Head of caudate nucleus (tissue), 42 donors: ENCODE measurements at places on chromosomes 7 and 10.

DNA sequence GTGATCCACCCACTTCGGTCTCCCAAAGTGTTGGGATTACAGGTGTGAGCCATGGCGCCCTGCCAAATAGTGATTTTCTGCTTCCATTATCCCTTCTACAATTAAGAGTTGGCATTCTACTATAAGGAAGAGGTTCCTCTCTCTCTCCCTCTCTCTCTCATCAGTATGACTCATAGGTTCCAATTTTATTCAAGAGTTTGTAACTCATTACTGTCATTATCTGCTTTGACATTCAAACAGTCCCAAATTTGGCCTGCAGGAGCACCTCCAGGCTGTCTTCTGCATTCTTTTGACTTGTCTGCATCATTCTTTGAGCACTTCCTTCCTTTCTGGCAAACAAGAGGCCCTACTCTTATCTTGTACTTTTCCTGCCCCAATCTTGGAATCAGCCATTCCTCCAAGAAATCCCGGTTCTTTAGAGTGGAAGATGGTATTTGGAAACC lies 33.2 kb upstream of the CALU start:
- DNase-seq = peak; percentile 57

- no peak for DNase-seq
These were observed 271.0 kb downstream of the MTERF1 start for GRCh38 chr7:91609525-91609924.

GRCh38 chr10:100744136-100744986 lies 1.0 kb upstream of the PAX2 start:
- no peak for DNase-seq

GRCh38 chr10:119391440-119392251 lies 150.9 kb downstream of the RGS10 start:
- no peak for DNase-seq

DNA sequence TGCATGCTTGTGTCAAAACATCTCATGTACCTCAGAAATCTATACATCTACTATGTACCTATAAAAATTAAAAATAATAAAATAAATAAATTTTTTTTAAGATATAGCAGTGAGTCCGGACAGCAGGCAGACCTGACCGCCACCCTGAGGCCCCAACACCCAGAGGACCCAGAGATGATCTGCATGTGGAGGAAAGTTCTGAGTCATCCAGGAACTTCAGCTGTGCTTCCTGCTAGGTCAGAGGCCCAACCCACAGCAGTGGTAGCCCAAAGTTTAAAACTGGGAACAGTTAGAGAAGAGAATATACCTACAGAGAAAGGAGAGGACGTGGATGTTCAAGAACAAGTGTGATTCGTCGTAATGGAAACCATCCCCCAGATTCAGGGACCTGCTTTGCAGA lies 683.7 kb upstream of the NRP1 start:
- DNase-seq = no peak

GRCh38 chr10:3393958-3394357 lies 221.4 kb upstream of the PITRM1 start:
- DNase-seq = no peak

GRCh38 chr10:44733501-44734488 lies 177.3 kb upstream of the TMEM72 start:
- no peak for DNase-seq

GRCh38 chr7:121023683-121024511 lies 35.4 kb downstream of the CPED1 start:
- no peak for DNase-seq

DNA sequence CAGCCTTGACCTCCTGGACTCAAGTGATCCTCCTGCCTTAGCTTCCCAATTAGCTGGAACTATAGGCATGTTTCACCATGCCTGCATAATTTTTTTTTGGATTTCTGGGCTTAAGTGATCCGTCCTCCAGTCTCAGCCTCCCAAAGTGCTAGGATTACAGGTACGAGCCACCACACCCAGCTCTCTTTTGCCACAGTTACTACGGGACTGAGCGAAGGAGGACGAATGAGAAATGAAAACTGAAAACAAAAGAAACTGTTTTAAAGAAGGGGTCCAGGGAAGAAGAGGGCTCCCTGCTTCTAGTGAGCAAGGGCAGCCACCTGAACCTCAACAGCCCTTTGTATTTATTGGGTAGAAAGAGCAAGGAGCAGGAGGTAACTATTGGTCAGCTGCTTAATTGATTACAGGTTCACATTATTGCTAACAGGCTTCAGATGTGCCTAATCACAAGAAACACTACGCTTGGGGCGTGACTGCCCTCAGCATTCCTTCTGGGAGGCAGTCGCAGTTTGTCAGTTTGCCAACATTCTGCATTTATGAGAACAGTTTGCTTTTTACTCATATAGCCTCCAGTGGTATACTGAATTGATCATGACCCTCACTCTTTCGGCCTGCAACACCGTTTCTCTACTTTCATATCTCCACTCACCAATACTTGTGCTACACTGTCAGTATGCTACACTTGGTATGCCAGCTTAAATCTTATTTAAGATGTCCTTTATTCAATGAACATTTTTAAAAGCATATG lies 676.8 kb downstream of the DNAJB9 start:
- DNase-seq = no peak

DNA sequence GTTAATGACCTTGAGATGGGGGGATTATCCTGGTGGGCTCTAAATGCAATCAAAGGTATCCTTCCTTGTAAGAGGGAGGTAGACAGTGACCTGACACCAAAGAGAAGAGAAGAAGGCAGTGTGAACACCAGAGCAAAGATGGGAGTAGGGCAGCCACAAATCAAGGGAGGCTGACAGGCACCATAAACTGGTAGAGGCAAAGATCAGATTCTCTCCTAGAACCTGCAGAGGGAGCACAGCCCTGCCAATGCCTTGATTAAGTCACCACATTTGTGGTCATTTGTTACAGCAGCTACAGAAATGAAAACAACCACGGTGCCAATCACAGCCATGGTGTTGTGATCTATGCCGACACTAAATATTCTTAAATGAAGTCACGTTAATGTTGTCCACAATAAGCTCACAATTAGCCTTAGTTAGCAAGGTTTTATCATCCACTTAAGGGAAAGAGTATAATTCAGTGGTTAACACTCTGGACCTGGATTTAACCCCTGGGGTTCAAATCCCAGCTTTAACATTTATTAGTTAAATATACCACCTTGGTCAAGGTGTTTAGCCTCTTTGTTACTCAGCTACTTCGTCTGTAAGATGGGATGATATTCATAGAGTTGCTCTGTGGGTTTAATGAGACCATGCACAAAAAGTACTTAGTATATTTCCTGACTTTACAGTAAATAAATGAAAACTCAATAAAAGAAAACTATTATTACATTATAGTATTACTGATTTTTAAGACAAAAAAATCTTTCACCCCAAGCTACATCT lies 70.8 kb downstream of the SGMS1 start:
- no peak for DNase-seq

- DNase-seq = no peak
These were observed 124.8 kb downstream of the SAMD9 start for GRCh38 chr7:92992932-92993331.

GRCh38 chr10:12635127-12635541 lies 285.8 kb downstream of the CAMK1D start:
- DNase-seq = no peak

GRCh38 chr10:43316988-43317387 lies 50.1 kb upstream of the RASGEF1A start:
- no peak for DNase-seq
